ENCODE measurements at places on chromosomes 12 and 14.

DNA sequence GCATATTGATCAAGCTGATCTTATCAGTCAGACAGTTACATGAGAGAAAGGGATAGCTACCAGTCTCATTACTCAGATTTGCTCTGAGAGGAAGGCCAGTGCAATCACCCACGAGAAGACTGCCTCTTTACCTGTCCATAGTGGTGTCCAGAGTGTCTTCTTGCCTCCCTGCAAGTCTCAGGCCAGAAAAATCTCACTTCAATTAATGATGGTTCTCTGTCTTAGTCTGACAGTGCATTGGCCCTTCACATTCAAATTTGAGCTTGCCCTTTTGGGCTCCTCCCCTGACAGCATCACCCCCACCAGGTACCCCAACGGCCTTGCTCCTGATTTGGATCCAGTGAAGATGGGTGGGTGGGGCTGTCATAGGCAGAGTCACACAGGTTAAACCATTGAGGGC is at the start of gene AICDA:
TSS of gene AICDA (minus strand) at position 231 of the 400 bp plus-strand sequence. CDS start at position 139, 92 bp downstream.
- no peak for DNase-seq

- DNase-seq: peak; percentile 48
Measured at GRCh38 chr12:89529738-89530137, 3.9 kb upstream of the POC1B start.

GRCh38 chr12:57775563-57776246 is 3.3 kb downstream of the EEF1AKMT3 start:
- no peak for DNase-seq

GRCh38 chr12:26275313-26276131 is 80.1 kb downstream of the SSPN start:
- peak; percentile 54 for DNase-seq

- DNase-seq: no peak
Measured at GRCh38 chr12:29054858-29055663, 94.0 kb upstream of the FAR2 start.

DNA sequence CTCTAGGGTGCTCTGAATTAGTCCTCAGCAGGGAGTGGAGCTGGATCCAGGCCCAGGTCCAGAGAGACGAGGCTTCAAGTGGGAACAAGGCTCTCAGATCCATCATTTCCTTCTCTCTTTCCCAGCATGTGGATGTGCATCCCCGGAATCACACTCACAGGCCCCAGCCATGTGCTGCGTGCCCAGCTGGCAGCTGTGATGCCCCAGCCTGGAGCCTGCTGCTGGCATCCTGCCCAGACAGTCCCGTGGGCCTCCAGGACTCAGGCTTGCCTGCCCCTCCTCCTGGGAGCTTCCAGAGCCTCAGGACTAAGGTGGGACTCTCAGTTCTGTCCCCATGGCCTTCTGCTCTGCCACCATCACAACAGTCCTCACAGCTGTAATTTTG is 6.2 kb upstream of the KRT84 start:
- no peak for DNase-seq

- peak; percentile 33 for DNase-seq
Measured at GRCh38 chr12:123142921-123143735, 7.8 kb downstream of the PITPNM2 start.
